ELR (cell line): ENCODE measurements at places on chromosomes 1 and 21.

DNA sequence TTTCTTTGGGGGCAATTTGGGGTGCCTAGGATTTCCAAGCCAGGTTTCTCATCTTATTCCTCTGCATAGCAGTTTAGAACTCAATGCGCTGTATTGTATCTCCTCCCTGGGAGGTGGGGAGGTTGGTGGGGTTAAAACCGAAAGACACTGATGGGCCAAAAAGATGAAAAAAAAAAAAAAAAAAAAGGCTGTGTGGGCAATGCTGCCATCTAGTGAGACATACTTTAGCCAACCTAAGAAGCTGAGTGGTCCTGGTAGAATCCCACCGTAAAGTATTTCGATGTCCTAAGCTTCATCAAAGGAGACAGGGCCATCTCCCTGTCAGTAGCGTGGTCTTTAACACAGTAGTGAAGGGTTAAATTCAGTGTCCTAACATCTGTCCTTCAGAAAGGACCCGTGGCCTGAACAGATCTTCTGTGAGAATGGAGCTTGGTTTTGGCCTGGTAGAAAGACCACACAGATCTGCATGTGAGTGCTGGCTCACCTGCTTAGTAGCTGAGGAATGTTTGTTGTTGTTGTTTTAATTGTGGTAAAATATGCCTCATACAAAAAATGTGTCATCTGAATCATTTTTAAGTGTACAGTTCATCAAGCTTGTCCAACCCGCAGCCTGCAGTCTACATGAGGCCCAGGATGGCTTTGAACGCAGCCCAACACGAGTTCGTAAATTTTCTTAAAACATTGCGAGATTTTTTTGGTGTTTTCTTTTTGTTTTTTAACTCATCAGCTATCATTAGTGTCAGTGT is 226.2 kb downstream of the KIF26B start:
- no peak for DNase-seq

GRCh38 chr1:193416226-193417024 is 230.0 kb upstream of the B3GALT2 start:
- no peak for DNase-seq

DNA sequence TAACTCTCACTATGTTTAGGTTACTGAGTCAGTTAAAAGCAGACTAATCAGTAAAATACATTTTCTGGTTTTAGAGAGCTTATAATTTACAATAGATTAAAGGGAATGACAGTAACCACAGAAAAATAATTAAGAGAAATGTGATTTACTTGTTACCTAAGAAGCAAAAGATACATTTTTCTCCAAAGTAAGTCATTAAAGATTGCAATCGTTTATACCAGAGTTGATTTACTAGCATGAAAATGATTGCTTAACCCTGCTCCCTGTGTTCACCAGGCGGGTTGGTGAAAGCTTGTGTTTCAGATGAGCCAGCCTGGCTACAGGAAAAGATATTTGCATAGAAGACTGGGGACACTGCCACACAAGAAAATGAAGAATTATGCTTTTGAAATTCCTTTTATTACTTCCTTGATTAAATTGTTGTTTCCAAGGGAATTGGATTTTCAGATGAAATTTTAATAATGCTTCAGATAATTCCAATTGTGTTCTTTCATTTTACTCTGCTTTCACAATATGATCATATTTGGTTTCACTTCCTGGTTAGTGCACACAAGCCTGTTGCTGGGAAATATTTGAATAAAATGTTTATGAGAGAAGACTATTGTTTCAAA is 27.9 kb downstream of the LRRC8B start:
- DNase-seq, result no peak

DNA sequence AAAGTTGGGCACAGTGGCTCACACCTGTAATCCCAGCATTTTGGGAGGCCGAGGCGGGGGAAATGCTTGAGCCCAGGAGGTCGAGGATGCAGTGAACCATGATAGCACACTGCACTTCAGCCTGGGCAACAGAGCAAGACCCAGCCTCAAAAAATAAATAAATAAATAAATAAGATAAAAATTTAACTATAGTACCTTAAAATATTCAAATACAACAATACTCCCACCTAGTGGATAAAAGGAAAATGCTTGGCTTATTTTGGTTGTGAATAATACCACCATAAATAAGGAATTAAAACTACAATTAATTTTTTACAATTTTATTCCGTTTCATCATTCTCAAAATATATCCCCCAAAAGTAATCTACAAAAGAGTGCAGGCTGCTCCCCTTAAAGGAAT is 8.1 kb downstream of the PSMG1 start:
- DNase-seq, result peak; percentile 56

- DNase-seq, result no peak
Measured at GRCh38 chr21:28547766-28548165, 444.9 kb downstream of the LTN1 start.

DNA sequence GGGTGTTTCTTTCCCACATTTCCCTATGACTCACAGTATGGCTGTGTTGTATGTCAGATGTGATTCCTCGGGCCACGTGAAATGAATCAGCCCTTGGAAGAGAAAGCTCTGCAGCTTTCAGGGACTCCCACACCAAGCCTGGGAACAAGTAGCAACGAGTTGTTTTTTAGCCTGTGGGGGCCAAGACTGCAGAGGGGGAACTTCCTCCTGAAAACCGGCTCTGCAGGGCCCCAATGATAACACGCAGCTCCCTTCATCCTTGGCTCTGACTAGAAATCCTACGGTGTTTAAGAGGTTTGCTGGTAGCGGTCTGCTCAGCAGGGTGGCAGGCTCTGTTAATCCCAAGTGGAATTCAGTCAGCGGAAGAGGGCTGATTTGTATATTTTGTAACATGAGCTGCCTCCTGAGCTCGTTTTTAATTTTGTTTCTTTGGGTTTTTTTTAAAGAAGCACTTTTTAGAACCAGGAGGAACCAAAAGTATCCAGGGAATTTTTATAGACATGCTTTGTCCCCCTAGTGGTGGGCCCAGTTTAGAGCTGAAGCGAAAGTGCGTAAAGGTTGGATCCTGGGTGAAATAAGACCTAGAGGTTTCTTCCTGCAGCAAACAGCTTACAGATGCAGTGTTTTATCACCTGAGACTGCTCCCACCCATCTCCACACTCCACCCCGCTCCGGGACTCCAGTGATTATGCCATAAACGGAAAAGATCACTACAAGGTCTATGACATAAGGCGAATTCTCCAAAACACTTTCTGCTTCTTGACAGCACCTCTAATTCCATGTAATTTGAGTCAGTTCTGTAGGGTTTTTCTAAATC is 48.8 kb downstream of the LAMC2 start:
- peak; percentile 99 for DNase-seq

DNA sequence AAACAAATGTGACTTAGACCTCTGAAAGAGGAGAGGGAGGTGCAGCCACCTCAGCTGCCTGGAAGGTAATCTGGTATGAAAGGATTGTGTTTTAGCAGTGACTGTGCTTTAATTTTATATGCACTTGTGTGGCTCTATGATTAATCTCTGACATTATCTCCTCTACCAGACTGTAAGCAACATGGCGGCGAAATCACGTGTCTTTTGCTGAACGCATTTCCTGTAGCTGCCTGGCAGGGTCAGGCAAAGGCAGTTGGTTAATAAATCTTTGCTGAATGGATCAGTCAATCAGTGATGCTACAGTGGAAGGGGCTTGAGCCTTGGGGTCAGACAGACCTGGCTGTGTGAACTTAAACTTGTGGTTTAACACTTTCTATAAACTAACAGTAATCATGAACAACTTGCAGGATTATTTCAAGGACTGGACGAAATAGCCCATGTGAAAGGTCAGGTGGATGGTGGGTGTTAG is 96.9 kb downstream of the ADSS2 start:
- peak; percentile 50 for DNase-seq

DNA sequence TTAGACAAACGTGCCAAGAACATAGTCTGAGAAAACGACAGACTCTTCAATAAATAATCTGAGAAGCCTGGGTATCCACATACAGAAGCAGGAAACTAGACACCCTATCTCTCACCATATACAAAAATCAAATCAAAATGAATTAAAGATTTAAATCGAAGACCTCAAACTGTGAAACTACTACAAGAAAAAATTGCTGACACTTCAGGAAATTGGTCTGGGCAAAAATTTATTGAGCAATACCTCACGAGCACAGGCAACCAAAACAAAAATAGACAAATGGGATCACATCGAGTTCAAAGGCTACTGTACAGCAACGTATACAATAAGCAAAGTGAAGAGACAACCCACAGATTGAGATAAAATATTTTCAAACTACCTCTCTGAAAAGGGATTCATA is 292.8 kb upstream of the RGS18 start:
- no peak for DNase-seq

DNA sequence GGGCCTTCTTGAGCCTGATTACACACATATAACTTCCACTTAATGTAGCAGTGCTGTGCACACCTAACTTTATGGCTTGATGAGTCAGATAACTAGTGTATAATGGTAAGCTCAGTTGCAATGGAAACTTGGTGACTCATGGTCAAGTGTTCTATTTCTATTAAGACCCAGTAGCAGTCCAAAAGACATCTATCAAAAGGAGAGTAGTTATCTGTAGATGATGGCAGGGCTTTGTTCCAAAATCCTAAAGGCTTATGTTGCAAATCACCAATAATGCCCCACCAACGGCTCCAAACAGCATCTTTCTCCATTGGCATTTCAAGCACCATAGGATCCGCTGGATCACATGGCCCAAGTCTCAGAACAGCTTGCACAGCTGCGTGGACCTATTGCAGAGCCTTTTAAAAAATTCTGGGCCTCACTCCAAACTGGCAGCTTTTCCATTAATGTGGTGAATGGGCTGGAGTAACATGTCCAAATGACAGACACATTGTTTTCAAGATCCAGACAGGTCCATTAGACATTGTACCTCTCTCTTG is 566.8 kb upstream of the USP24 start:
- DNase-seq, result peak; percentile 83

- DNase-seq, result no peak
Measured at GRCh38 chr1:182391028-182391361, 595 bp downstream of the GLUL start.

DNA sequence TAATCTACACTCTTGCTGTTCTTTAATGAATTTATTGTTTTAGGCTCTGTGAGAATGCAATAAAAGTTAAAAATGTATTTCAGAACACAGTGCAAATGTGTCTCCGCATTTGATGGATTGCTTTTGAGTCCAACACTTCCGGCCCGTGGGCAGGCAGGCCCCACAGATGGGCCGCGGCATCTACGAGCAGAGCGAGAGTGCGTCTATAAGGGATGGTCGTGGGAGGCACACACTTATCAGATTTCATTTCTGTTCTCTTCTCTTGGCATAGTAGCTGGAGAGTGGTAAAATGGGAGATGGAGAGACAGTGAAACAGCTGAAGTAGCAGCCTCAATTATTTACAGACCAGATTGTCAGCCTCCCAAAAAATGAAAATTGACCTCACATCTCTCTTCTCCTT is 134.2 kb downstream of the NAV1 start:
- no peak for DNase-seq

- DNase-seq, result no peak
Measured at GRCh38 chr1:38334930-38335592, 288.5 kb upstream of the POU3F1 start.

DNA sequence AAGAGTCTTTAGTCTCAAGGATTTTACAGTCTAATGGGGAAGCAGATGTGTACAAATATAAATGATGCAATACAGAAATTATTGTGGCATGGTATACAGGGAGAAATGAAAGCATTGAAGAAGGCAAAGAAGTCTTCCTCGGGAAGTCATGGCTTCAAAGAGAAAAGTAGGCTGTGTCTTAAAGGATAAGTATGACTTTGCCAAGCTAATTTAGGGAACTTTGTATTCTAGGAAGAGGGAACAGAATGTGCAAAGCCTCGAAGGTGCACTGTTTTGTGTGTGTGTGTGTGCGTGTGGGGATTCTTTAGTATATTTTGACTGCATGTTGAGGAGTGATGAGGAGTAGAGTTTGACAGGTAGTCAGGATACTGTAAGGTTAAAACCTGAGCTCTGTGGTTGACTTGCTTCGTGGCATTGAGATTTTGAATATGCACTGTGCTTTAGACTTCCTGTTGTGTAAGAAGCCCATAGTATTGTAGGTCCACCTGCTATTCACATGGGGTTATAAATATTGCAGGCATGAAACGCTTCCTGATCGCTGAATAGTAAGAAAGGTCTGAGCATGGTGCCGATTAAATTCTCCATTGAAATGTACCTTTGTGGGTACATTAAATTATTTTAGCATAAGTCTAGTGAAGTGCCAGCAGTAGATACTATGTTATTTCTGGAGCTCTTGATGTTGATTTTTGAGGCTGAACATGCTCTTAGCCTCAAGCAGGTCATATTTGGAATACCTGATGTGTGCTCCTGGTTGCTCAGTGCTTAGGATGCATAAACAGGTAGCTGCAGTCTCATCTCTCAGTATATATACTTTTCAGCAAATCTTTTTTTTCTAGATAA is 8.0 kb downstream of the SMAP2 start:
- DNase-seq, result no peak

- peak; percentile 75 for DNase-seq
Measured at GRCh38 chr21:27734146-27734545, 767.3 kb upstream of the ADAMTS5 start.

- no peak for DNase-seq
Measured at GRCh38 chr1:174736831-174737230, 262.9 kb upstream of the CACYBP start.

GRCh38 chr1:214514032-214514818 is 37.2 kb downstream of the PTPN14 start:
- peak; percentile 50 for DNase-seq

DNA sequence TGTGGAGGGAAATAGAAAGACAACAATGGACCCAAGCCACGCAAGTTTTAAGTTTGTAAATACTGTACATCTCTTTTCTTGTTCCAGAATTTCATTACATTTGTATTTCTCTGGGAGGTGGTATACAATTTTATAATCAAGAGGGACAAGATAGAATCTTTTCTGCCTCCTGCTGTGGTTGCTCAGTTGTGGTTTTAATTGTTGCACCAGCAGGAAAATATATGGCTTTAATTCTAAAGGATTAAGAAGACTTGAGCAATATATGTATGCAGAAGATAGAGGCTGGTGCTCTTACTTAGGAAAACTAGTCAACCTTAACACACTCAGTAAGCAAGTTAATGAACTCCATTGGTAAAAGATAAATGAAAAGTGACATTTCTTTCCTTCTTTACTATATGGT is 19.8 kb upstream of the ASB17 start:
- no peak for DNase-seq

DNA sequence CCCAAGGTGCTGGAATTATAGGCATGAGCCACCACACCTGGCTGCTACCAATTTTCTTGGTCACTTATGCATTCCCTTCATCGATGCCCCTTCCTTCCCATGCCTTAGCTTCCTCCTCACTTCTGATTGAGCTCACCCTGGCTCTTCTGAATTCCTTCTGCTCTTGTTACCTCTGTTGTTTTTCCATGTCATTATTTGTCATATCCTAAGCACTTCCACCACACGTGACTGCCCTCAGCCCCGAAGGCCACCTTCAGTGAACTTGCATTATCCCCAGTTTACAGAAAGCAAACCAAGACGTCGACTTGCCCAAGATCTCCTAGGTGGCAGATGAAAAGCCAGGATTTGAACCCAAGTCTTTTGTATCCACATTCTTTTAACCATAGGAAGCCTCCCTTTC is 30.7 kb downstream of the CA6 start:
- peak; percentile 28 for DNase-seq

- no peak for DNase-seq
Measured at GRCh38 chr21:29230551-29231261, 68.0 kb upstream of the BACH1 start.
